Cortex of kidney (tissue), 1 donor: ENCODE measurements at places on chromosomes 1 and 21.

- DNase-seq: no peak
These were observed 7.3 kb downstream of the GNG4 start for GRCh38 chr1:235642011-235642942.

DNA sequence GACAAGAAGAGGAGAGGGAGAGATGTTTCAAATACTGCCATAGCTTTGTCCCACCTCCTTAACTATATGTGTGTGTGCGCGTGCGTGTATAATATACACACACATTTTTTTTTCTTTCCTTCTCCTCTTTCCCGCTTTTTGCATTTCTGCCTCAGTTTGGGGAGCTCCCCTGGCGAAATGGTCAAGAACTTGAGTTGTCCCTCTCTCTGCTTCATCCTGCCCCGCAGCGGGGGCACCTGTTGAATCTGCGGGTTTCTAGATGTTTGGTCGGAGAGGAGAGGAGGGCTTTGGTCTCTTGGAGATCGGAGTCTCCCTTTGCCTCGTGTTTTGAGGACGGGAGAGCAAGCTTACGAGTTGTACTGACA lies 504 bp downstream of the SCCPDH start:
- no peak for DNase-seq

GRCh38 chr1:170593173-170594011 lies 61.4 kb downstream of the GORAB start:
- no peak for DNase-seq

DNA sequence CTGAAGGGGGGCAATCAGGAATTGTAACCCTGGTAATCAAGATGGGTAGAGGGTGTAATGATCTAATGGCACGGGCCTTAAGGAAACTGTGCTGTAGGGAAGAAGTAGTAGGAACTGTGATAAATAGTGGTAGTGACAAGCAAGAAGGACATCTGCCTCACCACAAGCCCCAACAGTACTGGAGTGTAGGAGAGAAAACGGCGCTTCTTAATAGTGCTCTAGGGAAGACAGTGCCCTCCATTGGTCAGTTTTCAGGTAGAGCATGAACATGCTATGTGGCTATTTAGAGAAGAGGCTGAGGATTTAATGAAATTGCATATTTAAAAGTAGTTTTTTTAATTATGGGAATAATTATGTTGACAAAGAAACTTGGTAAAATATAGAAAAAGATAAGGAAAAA lies 32.2 kb downstream of the SLC30A7 start:
- DNase-seq: no peak

GRCh38 chr1:119767486-119767885 lies 1.2 kb downstream of the HMGCS2 start:
- DNase-seq: no peak

GRCh38 chr1:115729756-115730155 lies 38.8 kb downstream of the CASQ2 start:
- DNase-seq: no peak

DNA sequence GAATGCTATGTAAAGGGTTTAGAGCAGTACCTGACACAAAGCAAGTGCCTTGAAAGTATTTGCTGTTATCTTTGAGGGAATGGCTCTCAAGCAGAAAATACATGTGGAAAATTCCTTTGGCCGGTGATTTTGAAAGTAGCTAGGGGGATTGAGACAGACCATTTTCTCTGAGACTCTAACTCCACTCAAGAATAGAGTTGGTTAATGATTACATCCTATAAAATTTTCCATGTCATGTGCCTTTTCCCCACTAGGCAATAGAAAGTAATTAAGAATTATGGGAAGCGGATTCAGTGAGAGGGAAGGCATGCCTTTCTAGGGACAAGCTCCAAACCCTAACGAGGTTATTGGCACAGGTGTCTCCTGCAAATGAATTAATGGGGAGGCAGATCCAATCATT lies 276.0 kb downstream of the GPATCH2 start:
- no peak for DNase-seq

GRCh38 chr1:38818175-38818976 lies 41.2 kb downstream of the RRAGC start:
- no peak for DNase-seq

DNA sequence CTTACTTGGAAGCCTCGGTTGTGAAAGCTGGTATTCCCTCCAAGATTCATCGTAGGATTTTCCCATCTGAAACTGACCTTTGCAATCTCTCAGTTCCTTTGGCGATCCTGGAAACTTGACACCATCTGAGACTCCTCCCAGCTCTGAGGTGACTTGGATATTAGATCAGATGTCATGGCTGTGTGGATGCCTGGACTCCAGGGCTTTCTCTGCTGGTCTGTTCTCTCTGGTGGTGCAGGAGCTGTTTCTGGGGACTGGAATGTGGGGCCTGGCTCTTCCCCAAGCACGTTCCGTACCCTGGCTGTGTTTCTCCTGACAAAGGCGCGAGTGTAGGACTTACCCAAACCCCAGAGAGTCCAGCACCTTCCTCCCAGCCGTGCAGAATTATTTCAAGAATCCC lies 252.2 kb downstream of the RPS6KC1 start:
- no peak for DNase-seq

GRCh38 chr1:121519042-121519755 lies 334.4 kb downstream of the SRGAP2C start:
- DNase-seq: no peak

GRCh38 chr1:113999799-114000198 lies 20.5 kb downstream of the OLFML3 start:
- DNase-seq: no peak

DNA sequence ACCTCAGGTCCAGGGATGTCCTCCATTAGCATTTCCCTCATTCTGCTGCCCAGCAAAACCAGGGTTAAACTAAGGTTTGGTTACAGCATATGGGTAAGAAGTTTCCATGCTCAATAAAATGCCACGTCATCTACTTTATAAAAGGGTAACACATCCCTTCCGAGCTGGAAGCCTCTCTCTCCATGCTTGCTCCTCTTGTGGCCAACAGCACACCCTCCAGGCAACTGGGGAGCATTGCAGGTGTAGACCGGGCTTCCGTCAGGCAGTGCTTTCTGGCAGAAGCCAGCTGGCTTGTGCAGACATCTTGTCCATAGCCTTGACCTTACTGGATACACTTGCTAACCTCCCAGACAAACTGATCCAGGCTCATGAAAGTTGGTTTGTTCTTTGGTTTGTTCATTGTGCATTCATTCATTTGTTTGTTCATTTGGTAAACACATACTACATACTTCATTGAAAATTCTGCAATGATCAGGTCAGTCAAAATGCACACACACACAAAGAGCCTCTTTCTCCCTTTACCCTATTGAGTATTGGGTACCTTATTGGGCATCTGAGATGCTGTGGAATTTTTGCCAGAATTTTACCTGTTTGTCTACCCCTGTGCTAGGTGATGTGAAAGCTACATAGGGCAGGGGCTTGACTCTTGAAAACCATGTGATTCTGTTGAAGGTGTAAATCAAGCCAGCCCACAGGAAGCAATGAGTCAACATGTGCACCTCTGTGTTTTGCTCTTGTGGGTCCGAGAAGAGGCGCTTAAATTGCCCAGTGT lies 422.8 kb downstream of the CAMTA1 start:
- no peak for DNase-seq

GRCh38 chr1:41776891-41777441 lies 141.8 kb downstream of the HIVEP3 start:
- DNase-seq: no peak

- DNase-seq: no peak
These were observed 14.3 kb upstream of the DDX59 start for GRCh38 chr1:200684015-200684414.

- DNase-seq: no peak
These were observed 252.4 kb upstream of the DUSP10 start for GRCh38 chr1:221994274-221994698.

- DNase-seq: no peak
These were observed 124.7 kb upstream of the ZBTB40 start for GRCh38 chr1:22326931-22327330.

DNA sequence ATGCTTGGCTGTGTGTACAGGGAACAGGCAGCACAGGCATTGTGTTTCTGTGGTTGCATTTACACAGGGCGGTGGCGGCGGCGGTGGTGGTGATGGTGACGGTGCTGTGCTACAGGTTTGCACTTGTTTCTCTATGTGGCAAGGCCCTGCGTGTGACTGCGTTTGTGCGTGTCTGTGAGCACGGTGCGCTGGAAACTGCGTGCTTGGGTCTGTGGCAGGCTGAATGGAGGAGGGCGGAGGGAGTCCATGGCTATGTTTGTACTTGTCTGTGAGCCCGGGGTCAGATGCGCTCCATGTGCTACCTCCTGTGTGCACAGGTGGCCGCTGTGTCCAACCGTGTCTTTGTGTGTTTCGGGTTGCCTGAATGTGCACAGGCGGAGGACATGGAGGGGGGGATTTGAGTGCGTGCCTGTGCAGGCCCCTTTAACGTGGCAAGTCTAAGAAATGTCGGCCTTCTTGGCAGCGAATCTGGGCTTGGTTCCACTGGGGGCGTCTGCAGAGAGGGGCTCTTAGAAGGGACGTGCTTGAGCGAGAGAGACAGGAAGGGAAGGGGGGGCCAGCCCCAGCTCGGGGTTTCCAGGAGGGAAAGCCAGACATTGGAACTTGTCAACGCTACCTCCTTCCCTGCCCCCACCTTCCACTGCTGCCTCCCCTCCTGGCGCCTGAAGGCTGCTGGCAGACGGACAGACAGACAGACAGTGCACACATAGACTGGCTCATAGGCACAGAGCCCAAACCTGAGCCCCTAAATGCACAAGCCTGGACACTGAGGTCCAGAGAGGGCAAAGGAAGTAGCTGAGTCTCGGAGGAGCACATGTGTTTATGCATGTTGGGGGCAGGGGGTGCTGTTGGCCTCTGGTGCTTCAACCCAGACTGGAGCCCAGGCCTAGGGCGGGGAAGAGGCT lies 32.7 kb upstream of the WASF2 start:
- DNase-seq: no peak

DNA sequence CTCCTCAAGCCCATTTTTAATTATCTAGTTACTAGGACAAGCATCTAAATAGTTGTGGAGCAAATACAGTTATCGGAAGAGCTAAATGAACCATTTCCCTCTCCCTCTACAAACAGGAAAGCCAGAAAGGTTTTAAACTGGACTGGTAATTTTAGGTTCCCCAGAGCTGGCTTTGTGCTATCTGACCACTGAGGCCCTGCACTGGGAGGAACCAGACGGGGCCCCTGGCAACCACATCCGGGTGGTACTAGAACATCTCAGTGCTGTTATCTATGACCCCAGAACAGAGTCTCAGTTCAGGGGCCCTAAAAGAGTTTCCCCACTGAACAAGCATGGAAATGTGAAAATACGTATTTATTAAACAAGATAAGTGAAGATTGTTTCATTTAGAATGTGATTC lies 7.7 kb upstream of the RSPH1 start:
- DNase-seq: no peak

DNA sequence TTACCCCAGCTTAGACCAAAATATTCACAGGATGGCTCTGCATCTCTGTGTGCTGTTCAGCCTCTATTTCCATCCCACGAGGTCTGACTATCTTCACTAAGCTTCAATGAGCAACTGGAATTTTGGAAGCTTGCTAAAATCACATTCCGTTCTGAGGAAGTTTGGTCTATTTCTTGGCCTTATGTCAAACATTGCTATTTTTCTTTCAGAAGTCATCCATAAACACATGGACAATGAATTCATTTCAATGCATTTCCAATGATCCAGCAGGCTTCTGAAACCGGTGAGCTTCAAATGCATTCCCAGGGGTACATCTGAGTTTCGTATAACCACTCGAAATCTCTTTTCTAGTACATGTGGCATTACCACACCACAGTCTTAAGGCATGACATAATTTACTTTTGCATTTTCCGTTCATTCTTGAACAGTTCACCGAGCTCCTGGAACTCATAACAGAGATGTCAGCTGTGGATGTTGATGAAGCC lies 294.1 kb upstream of the KAZN start:
- no peak for DNase-seq

DNA sequence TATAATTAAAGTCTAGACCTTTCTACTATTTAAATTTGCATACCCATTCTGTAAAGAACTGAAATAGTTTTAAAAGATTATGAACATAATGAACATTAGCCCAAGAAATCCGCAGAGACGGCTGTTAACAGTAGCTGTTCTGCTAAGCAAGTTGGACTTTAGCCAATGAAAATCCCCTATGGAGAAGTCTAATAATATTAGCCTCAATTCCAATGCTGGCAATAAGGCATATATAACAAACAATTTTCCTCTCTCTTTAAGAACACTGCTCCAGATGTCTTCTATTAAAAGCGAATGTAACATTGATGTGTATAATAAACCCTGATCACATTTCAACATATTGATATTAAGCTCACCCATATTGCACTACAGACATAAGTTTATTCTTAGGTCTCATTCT lies 221.3 kb upstream of the KCTD3 start:
- no peak for DNase-seq

DNA sequence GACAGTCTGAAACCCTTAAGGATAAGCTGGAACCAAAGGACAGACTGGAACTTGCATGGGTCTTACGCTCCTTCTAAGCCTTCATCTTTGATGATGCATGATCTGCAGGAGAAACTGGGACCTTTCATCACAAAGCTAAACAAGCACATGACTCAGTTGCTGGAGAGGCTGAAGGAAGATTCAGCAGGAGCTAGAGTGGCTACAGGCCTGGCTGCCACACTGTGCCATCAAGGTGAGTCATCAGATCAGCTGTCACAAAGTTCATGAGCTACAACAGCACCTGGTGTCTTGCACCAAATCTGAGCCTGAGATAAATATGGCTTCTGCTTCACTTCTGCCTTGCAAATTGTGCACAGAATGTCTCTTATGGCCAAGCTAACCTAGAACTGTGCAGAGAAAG lies 95.5 kb upstream of the MARK1 start:
- DNase-seq: no peak

DNA sequence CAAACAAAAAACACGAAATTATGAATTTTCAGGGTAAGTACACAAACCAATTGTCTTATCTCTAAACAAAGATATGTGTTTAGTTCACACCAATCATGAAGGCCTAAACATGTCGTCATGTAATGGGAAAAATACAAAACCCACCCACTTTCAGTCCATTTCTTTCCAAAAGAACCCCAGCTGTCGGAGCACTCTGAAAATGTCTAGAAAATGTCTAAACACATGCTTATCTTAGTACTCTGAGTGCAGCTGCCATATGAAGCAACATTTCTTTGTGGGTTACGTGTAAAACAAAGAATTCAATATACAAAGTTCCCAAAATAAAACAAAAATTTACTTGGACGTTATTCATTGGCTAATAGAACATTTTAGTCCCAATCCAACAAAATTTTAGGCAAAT lies 22.7 kb downstream of the SERBP1 start:
- DNase-seq: no peak

- DNase-seq: no peak
These were observed 1051.6 kb downstream of the AMY1C start for GRCh38 chr1:104801344-104801743.

DNA sequence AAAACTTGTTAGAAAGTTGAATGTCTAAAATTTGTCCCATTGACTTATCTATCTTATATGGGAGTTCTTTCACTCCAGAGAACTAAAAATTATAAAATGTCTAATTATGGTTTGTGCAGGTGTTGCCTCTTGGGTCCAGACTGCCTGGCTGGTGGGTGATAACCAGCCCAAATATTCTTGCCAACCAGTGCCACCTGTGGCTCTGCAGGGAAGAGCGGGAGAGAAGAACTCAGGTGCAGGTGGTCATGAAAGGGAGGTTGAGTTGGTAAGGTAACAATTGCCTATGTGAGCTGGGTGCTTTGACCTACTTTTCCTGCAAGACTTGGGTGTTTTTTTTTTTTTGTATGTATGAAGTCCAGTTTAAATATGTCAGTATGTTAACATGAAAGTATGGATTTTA lies 10.2 kb downstream of the RPS6KC1 start:
- DNase-seq: no peak
